ENCODE measurements at places on chromosomes 7 and 10.
A peak's percentile ranks its signal among the peaks of the same experiment; 100 is the strongest.

DNA sequence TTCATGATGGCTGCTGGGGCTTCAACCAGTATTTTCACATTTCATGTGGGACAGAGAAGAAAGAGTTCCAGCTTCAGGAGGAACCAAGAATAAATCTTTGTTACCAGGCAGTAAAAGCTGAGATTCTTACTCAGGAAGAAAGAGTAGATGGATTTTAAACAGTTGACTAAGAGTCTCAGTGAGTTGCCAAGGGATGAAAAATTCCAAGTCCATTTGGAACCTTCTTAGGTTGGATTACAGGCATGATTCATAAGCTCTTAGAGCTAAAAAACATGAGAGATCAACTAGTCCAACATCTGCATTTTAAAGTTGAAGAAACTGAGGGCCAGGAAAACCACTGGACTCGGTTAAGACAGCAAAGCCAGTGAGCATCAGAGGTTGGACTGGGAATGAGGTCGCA is 148.6 kb downstream of the NEBL start:
- DNase-seq: no peak

DNA sequence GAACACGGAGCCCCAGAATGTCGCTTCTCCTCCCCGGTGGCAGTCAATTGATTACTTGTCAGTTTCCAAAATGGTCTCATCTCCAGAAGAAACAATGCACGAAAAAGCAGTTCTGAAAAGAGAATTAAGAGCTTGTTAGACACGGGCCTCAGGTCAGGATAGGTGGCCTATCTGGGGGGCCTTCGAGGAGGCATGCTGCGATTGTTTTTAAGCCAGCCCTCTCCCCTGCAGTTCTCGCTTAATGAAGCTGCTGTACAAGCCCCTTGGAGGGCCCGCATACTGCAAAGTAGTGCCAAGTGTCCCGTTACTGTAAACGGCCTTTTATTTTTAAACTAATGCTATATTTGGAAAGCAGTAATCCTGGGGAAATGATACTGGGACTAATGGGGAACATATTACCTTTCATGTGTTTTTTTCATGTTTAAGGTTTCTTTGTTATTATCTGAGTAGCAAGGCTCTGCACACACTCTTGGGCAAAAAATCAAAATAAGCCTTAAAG is 114.8 kb upstream of the TCF7L2 start:
- no peak for DNase-seq

DNA sequence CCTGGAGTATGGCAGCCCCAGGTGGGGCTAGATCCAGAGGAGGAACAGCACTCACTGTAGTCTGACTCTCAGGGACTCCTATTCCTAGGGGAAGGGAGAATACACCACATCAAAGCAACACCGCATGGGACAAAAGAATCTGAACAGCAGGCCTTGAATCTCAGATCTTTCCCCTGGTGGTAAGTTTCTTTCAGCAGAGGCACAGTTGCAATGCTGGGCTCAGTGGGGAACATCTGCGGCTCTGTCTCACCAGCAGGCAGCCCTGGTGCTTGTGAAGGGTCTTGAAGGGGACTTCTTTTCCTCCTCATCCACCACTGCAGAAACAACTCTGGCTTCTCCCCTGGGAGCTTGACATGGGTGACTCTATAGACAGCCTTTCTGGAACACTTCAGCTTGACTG is 111.2 kb upstream of the ARHGAP21 start:
- no peak for DNase-seq

- no peak for DNase-seq
These were observed 4.6 kb upstream of the SKAP2 start for GRCh38 chr7:26868841-26869495.

DNA sequence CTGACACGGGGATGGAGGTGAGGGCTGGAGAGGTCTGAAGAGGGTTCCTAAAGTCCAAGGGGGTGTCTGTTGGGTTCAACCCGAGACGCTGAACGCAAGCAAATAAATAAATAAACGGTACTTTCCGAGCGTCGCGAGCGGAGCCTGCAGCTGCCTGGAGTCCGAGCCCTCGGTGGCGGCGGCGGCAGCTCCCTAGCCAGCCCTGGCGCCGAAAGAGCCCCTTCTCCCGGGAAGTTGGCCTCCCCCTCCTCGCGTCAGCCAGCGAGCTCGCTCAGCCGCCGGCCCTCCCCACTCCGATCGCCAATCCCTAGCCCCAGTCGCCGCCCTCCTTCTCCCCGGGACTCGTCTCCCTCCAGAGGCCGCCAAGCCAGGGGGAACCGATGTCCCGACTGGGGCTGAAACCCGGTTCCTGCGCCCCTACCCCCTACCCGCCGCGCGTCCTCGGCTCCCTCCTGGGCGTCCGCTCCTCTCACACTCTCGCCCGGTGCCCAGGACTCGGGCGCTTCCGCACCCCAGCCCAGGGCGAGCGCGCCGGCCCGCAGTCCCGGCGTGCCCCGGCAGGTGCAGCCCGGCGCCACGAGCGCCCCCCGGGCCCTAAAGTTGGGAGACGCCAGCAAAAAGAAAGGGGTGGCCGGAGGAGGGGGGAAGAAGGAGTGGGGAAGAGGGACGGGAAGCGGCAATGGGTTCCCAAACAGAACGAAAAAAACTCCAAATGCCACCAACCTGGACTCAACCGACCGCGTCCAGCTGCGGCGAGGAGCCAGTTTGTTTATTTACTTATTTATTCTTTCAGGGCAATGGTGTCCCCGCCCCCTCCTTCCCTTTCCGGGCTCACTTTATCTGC is at the start of gene GFRA1:
Gene GFRA1 (minus strand): TSS at position 767 of the 844 bp plus-strand sequence. CDS start 1,177 bp downstream, outside the sequence.
- DNase-seq: peak; percentile 75

GRCh38 chr7:51731075-51731474 is 414.5 kb upstream of the COBL start:
- DNase-seq: no peak

- DNase-seq: no peak
These were observed 20.0 kb upstream of the PARP12 start for GRCh38 chr7:140082770-140083169.

All from right forelimb (tissue), 1 donor.